Activated CD4-positive, alpha-beta memory T cell treated with anti-CD3 and anti-CD28 coated beads, Interleukin-2, amount 10 ng/mL, durations not matched to agents 7 days and 5 days (primary cell): ENCODE measurements at places on chromosomes 3 and 15. TPM values are rescaled to one million over a fixed set of nuclear protein-coding genes. Genes with fewer than 3 reads are reported as not detected.

AADACL2 gene
- total RNA-seq, result not detected

DNA sequence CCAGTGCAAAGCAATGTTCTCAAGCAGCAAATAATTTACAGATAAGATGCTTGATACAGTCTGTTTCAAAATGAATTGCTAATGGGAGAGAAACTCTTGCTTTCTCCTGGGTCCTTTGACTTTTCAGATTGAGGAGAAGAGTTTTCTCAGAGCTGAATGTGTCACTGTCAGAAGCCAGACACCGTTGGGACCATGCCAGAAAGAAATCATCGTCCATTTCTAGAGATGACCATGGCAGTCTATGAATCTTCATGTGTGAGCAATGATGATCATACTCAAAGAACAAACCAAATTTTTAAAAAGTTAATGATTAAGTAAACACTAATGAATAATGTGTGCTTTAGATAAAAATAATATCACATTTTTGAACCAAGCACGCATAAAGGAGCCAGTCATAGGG is 77.6 kb downstream of the ZNF385D start:
- H3K27ac ChIP-seq, result no peak overlapping the region
- no peaks in the 10 kb centered on the region for H3K27me3 ChIP-seq
- no peak overlapping the region for H3K4me3 ChIP-seq

DNA sequence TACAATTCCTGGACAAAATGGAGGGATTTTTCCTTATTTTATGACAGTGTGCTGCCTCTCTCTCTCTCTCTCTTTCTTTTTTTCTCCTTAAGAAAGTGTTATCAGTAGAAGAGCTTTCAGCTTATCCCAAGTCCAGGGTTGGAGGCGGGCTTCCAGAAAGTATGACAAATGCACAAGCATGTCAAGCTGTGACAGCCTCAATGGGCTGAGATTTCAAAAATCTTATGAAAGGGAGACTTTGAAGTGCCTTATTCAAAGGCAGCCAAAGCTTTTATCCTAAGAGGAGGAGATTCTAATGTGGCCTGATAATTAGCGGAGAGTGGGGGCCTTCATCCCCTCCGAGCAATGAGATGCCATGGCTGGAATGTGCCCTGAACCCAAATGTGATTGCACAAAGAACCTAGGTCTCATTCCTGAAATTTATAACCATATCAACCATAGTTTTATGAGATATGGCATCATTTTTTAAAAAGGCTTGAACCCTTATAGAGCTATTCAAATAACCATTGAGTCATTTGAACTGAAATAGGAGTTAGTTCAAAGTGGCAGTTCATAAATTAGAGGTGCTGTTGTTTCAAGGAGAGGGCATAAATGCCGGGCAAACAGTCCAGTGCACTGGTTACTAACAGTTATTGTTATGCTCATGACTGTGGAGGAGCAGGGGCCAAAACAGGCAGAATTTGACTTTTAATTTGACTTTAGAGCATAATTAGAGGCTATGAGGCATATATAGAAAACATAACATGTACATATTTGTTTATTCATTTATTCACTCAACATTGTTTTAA is 261.6 kb upstream of the THRB start:
- no peak overlapping the region for H3K27ac ChIP-seq
- H3K36me3 ChIP-seq, result no peaks in the 10 kb centered on the region
- H3K4me3 ChIP-seq, result no peak overlapping the region
- H3K27me3 ChIP-seq, result no peaks in the 10 kb centered on the region
- DNase-seq, result no peak

GRCh38 chr3:100978011-100978659 is 15.1 kb downstream of the ABI3BP start:
- no peaks in the 10 kb centered on the region for H3K4me1 ChIP-seq
- no peak overlapping the region for H3K27ac ChIP-seq
- H3K36me3 ChIP-seq, result no peaks in the 10 kb centered on the region
- no peak overlapping the region for H3K4me3 ChIP-seq
- peaks cover 5% of the 10 kb centered on the region for H3K27me3 ChIP-seq
- no peak for DNase-seq

GRCh38 chr15:83323296-83323711 is 38.8 kb upstream of the BNC1 start:
- H3K4me3 ChIP-seq, result no peak overlapping the region
- DNase-seq, result no peak
- H3K4me1 ChIP-seq, result no peaks in the 10 kb centered on the region
- no peak overlapping the region for H3K27ac ChIP-seq
- peaks cover 2% of the 10 kb centered on the region for H3K27me3 ChIP-seq

GRCh38 chr3:42057561-42058211 is 33.5 kb upstream of the TRAK1 start:
- H3K27ac ChIP-seq, result no peak overlapping the region
- no peak for DNase-seq
- H3K27me3 ChIP-seq, result no peaks in the 10 kb centered on the region
- peaks cover 4% of the 10 kb centered on the region for H3K36me3 ChIP-seq
- H3K4me1 ChIP-seq, result peaks cover 4% of the 10 kb centered on the region

DNA sequence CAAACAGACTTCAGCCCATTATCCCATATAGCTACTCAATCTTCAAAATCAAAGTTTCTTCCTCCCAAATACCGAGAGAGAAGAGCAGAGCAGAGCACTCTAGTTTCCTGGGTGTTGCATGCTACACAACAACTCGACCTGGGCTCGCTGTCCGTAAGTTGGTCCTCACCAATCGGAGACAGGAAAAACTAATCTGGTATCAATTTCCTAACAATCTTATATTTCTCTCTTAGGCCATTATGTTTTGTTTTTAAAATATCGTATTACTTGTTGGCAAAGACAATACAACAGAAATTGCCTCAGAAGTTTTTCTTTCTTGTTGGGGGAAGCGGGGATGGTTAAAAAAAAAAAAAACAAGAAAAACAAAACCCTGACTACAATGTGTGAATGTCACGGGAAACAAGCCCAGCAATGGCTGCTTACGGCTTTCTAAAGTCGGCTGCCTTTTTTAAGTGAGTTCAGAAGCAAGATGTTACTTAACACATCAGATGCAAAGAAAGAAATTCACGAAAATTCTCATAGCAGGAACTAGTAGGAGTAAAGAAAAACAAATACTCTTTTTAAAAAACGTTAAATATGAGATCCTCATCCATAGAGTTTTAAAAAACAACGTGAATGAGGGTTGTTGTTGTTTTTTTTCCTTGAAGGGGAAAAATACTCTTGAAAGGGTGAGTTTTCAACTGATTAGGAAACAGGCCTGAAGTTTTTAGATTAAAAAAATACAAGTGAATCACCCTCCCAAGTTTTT is 1.9 kb downstream of the VGLL4 start:
- H3K27me3 ChIP-seq, result no peaks in the 10 kb centered on the region
- peak overlapping the region; percentile 93 for H3K4me3 ChIP-seq
- peaks cover 40% of the 10 kb centered on the region for H3K36me3 ChIP-seq
- DNase-seq, result no peak
- H3K4me1 ChIP-seq, result peaks cover 50% of the 10 kb centered on the region
- H3K27ac ChIP-seq, result peak overlapping the region; percentile 94

DNA sequence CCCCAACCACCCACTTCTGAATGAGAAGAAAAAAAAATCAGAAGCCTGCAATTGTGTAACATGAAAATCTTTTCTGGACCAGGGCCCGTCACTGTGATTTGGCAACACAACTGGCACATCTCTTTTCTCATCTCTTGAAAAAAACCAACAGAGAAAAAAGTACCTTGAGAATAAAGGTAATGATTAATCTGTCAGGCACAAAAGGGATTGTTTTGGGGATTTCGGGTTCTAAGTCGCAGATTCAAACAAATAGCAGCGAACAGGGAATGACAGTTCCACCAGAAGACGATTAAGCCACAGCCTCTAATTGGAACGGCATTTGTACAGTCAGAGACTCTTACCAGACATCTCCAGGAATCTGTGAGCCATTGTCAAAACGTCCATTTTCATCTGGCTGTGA is at the start of gene AQP9:
Gene AQP9 (plus strand): TSS at position 276 of the 400 bp plus-strand sequence. CDS start 185 bp downstream, outside the sequence.
- no peak for DNase-seq
- H3K27ac ChIP-seq, result no peak within 1 kb of the TSS
